ENCODE measurements at places on chromosomes 6 and 20.

DNA sequence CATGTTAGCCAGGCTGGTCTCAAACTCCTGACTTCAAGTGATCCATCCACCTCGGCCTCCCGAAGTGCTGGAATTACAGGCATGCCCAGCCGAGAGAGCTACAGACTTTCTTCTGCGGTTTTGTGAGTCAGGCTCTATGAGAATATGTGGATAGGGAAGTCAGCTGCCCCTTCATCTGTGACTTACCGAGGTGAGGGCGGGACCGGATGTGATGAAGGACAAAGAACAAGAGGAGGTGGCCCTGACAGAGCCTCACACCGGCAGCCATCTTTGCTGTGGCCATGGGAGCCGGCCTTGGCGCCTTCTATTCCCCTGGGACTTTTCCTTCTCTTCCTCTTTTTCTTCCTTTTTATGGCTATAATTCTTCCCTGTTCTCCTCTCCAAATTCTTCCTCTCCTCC lies 67.0 kb downstream of the IYD start:
- DNase-seq: no peak

DNA sequence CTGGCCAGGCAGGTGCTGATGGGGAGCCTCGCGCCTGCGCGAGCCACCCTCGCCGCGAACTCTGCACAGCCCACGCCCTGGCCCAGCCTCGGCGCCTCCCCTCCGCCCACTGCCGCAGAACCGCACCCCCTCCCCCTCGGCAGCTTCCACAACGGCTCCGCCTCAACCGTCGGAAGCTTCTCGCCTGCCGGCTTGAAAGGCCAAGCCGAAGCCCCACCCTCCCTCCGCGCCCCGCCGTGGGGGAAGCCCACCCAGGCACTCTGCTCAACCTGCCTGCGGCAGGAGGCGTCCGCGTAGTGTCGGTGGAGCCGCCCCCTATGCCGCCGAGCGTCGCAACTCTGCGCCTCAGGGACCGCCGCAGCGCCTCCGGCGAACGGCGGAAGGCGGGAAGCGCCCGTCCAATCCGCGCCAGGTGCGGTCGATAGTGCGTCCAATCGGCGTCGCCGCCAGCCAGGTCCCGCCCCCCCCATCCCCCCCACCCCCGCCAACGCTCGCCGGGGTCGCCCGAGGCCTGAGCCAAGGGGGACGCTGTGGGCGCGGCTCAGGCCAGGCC lies at the start of gene SYCP2:
TSS of gene SYCP2 (minus strand) at position 342 of the 553 bp plus-strand sequence. CDS start 11,224 bp downstream, outside the sequence.
- no peak for DNase-seq

- DNase-seq: no peak
Measured at GRCh38 chr6:136812174-136812573, 10.2 kb upstream of the PEX7 start.

DNA sequence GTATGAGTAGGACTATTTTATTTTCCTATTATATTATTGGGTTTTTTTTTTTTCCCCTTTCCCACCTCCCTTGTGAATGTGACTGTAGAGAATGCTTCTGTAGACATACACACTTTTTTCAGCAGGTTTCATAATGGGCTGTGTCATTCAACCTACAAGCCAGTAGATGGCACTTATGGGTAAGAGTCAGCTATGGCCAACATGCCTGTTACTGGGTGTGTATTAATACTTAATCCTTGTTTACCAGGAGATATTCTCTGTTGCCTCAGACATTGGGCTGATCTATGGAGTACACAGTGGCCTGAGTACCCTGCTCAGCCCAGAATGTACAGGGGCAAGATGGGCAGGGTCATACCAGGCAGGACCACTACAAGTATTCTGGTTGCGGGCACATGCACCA lies 382.5 kb downstream of the EPHA7 start:
- no peak for DNase-seq

GRCh38 chr6:163356324-163356723 lies 58.2 kb upstream of the QKI start:
- DNase-seq: no peak

- no peak for DNase-seq
Measured at GRCh38 chr6:5152460-5152859, 67.3 kb downstream of the PPP1R3G start.

Data from AG04450 (cell line).